ENCODE measurements at places on chromosomes 3 and 15.
A peak's percentile ranks its signal among the peaks of the same experiment; 100 is the strongest.

DNA sequence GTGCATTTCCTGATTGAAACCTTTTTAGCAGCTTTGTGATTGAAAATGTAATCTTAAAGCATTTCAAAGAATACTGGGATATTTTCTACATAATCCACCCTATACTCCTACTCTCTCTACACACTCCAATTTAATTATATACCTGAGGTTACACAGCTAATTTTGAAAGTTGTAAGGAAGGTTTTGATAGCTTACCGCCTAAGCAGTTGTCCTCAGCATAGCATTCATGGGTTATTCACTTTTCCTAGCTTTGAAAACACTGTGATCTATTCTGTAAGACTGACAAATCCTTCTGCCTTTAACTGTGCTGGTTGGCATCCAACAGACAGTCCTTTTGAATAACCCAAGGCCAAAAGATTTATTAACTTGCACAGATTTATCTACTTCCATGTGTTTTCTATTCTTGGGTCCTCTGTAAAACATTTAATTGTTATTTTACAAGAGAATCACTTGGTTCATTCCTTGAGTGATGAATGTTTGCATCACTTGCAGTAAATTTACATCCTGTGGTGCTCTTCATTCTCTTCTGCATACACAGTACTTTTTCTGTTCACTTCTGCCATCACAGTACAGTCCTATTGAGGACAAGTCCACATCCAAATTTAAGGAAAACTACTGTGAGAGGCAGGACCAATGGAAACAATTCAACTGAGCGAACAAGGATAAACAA lies 44.8 kb downstream of the SERPINI1 start:
- DNase-seq = no peak

DNA sequence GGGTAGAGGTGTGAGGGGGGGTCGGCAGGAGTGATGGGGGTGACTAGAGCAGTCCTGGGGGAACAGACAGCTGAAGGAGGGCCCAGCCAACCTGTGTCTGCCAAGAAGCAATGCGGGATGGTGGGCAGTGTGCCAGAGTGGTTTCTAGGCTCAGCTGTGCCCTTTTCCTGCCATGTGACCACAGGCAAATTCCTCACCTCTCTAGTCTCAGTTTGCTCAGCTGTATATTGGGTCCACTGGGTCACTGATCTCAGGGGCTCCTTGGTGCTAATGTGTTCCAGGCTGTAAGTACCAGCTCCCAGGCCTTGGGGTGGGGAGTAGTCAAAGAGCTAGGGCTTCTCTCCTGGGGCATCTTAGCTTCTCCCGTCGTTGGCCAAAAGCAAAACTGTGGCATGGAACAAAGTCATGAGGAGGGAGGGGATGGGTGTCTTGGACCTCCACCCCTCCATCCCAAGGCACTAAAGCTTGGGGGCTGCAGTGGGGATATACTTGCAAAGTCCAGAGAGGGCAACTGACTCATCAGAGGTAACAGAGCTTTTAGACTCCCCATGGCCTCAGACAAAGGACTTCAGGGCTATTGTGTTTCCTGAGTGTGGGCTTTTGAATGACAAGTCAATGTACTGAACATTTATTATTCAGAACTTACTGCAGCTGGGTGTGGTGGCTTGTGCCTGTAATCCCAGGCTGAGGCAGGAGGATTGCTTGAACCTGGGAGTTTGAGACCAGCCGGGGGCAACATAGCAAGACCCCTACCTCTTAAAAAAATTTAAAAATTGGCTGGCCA lies 20.9 kb downstream of the SMAD6 start:
- DNase-seq = no peak

DNA sequence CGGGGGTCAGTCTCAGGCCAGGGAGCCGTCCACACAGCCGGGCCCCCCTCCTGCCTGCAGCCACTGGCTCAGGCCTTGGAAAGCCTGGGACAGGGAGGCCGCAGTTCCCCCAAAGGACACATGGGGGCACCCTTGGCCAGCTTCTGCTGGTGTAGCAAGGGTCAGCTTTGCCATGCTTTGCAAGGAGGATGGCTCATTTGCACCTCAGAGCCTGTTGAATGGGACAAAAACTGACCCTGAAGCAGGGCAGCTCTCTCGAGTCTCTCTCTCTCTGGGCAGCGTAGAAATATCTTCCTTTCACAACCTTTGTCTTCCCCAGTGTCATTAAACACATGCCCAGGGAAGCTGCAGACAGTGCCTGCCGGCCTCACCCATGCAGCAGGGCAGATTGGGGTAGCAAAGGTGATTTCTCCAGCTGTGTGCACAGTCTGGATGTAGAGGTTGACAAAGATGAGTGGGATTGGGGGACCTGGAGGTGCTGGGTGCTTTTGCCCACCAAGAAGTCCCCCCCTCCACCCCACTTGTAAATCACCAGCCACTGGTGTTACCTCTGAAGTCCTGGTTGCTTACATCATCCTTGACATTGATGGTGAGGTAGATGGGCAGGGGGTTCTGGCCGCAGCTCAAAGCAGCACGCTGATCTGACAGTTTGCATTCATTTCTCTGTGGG lies 17.4 kb upstream of the EHD4 start:
- peak; percentile 80 for DNase-seq

GRCh38 chr15:59180945-59181600 lies 25.6 kb upstream of the LDHAL6B start:
- no peak for DNase-seq

DNA sequence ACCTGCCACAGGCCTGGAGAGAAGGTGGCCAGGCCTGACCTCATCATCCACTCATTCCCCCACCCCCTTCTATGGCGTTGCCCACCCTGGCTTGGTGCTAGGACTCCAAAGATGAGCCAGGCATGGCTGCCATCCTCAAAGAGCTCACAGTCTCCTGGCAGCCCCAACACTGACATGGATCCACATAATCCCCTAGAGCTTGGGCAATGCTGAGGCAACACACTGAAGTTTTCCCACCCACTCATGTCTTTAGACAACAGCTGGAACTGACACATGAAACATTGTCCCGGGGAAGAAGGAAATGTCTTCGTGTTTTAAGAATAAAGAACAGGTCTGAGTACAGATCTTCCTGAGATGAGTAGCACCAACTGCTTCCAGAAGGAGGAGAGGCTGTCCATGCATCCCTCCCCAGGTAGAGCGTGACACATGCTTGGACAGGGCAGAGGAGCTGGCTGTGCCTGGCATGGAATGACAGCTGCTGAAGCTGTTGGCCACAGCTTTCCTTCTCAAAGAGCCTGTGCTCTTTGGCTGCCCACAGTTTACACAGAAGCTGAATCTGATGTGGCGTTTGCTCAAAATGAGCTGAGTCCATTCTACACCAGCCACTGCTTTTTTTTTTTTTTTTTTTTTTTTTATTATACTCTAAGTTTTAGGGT lies 70.1 kb downstream of the HOMER2 start:
- DNase-seq = no peak
